ENCODE measurements at places on chromosomes 4 and X.
A peak's percentile ranks its signal among the peaks of the same experiment; 100 is the strongest.

DNA sequence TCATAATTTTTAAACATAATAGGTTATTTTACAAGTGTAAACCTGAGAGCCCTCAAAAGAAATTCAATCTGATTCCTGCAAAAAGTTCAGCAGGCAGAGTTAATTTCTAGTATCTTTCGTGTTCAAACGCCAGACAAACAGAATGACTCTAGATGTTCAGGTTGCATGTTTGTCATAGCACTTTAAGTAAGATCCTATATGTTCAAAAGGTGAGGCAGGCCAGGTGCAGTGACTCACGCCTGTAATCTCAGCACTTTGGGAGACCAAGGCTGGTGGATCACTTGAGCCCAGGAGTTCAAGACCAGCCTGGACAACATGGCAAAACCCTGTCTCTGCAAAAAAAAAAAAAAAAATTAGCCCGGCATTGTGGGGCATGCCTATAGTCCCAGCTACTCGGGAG lies 1.1 kb upstream of the RASSF6 start:
- DNase-seq, result no peak

DNA sequence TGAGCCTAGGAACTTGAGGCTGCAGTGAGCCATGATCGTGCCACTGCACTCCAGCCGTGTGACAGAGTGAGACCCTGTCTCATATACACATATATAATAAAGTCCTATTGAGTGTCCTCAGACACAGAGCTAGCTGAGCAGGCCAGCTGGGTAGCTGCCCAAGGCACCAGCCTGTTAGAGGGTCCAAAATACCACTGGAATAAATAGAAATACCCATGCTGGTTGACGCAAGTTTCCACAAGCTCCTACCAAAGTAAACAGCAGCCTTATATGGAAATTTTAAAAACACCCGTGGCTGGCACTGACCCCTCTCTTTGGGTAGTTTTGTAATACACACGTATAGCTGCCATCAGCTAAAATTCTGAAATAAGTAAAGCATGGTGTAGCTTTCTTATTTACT lies 348.6 kb downstream of the BCOR start:
- no peak for DNase-seq

GRCh38 chr4:2274320-2275043 lies 12.6 kb upstream of the MXD4 start:
- DNase-seq, result no peak

GRCh38 chrX:153779891-153780677 lies 757 bp upstream of the SRPK3 start:
- no peak for DNase-seq

DNA sequence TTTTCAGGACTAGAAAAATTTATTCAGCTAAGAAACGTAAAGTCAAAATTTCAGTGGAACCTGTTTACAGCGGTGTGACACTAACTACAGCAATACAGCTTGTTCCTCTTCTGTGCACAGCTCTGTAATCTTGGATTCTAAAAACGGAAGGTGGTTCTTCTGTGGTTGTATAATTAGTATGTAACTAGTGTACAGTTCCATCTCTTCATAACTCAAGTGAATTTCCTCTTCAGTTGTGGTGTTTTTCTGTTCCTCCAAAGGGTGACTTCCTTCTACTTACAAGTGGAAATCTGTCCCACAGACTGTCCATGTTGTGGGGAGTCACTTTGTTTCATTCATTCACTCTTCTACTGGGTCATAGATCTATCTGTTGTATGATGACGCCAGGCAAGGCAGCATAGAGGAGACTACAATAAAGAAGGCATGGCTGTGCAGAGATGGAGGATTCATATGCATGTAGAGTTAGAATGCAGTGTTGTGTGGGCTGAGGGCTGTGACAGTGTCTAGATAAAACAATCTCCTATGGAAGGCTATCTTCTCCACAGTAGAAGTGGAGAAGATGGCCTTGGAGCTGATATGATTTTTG lies 5.4 kb downstream of the DAPP1 start:
- DNase-seq, result no peak

DNA sequence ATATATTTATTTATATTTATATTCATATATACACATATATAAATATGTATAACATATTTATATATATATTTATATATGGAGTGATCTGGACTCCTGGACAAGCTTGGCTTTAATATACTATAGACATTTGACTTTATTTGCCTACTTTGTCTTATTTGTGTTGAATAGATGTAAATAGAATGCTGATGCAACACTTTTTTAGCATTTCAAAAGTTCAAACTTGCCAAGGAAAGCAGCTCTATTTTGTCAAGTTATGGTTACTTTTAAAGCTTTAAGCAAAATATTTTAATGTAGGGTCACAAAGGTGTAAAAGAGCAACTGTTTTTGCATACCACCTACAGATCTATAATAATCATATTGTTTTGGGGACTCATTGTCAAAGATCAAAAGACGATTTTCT lies 61.1 kb downstream of the FSTL5 start:
- DNase-seq, result no peak

- no peak for DNase-seq
These were observed 35.5 kb upstream of the CCKAR start for GRCh38 chr4:26525771-26526150.

- DNase-seq, result no peak
These were observed 257.8 kb downstream of the DHRSX start for GRCh38 chrX:2242980-2243379.

GRCh38 chr4:68299492-68300457 lies 50.1 kb downstream of the YTHDC1 start:
- DNase-seq, result no peak

DNA sequence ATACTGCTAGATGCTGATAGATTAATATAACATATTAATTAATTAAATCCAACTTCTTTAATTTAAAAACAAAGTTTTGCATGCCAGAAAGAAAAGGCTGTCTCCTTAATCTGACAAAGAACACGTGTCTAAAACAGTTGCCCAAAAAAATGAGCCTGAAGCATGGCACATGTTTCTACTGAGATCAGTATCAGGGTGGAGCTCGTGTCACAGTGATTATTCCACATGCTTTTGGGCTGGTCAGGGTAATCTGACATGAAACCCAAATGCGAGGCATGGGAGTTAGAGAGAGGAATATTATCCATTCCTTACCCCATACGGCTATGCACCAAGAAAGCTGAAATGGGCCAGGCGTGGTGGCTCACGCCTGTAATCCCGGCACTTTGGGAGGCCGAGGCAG lies 79.4 kb upstream of the ADRA2C start:
- DNase-seq, result no peak

- no peak for DNase-seq
These were observed 63.5 kb downstream of the TMEM131L start for GRCh38 chr4:153529646-153530045.

GRCh38 chrX:45351478-45351877 lies 150.8 kb upstream of the DIPK2B start:
- no peak for DNase-seq

GRCh38 chrX:14913241-14913640 lies 40.0 kb downstream of the MOSPD2 start:
- DNase-seq, result no peak

GRCh38 chr4:2942532-2943363 lies 20.5 kb downstream of the NOP14 start:
- no peak for DNase-seq

- DNase-seq, result no peak
These were observed 4.1 kb downstream of the RPL34 start for GRCh38 chr4:108624263-108625056.

DNA sequence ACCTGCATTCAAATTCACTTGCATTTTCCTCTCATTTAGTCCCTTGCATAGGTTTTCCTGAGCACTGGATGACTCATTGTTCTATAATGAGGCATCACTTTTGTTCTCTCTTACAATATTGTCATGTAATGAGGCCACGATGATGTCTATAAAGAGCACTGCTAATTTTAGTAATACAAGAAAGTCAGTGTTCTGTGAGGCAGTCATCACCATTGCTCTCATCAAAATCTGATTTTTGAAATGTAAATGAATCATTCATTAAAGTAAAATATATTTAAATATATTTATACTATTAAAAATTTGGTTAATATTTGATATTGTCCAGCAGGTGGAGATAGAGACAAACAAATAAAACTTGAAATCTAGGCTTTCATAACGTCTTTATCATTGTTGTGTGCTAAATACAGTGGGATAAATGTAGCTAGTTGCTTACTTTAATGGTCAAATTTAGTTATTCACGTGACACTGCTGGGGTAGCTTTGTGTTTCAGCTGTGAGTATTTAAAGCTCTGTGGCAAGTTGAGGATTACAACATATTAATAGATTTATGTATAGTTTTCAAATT lies 15.4 kb downstream of the HMGB2 start:
- peak; percentile 26 for DNase-seq

GRCh38 chr4:31947101-31947500 lies 1226.9 kb downstream of the PCDH7 start:
- no peak for DNase-seq

GRCh38 chrX:136619899-136620505 lies 28.0 kb upstream of the CD40LG start:
- DNase-seq, result no peak

Data from hepatocyte (in vitro differentiated cells).